ENCODE measurements at places on chromosomes 3 and 15. TPM values are rescaled to one million over a fixed set of nuclear protein-coding genes. Genes with fewer than 3 reads are reported as not detected.

DNA sequence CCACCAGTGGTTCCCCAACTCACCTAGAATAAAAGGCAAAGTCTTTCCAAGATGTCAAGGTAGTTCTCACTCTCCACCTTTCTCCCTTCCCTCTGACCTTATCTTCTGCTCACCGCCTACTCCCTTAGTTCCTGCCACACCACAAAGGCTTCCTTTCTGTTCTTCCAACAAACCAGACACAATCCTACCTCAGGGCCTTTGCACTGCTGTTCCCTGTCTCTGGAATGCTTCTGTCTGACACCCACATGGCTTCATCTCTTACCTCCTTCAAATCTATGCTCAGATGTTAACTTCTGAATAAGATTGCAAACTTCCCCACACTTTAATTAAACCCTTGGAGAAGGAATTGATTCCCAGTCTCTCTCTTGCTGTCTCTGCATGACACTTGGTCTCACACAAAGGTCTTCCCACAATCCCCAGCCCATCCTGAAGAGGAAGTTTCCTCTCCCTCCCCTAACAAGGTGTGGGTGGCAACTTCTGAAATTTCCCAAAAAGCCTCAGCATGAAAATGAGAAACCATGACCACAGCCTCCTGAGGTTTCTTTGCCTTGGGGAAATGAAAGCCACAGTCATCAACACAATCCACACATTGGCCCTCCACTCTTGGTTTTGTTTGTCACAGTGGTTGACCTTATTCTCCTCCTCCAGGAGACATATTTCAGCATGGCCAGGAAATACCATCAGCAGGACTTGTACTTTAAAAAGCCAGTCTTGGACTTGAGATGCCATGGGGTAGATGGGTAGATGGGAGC lies 3.0 kb upstream of the RYK start:
- no peak for DNase-seq
- no peaks in the 10 kb centered on the region for H3K27me3 ChIP-seq
- no peak overlapping the region for H3K4me3 ChIP-seq
- no peak overlapping the region for H3K27ac ChIP-seq
- peaks cover 9% of the 10 kb centered on the region for H3K4me1 ChIP-seq
- H3K36me3 ChIP-seq, result no peaks in the 10 kb centered on the region

- H3K27me3 ChIP-seq, result no peaks in the 10 kb centered on the region
- H3K4me3 ChIP-seq, result no peak overlapping the region
Measured at GRCh38 chr3:45020534-45020933, 5.6 kb upstream of the CLEC3B start.

DNA sequence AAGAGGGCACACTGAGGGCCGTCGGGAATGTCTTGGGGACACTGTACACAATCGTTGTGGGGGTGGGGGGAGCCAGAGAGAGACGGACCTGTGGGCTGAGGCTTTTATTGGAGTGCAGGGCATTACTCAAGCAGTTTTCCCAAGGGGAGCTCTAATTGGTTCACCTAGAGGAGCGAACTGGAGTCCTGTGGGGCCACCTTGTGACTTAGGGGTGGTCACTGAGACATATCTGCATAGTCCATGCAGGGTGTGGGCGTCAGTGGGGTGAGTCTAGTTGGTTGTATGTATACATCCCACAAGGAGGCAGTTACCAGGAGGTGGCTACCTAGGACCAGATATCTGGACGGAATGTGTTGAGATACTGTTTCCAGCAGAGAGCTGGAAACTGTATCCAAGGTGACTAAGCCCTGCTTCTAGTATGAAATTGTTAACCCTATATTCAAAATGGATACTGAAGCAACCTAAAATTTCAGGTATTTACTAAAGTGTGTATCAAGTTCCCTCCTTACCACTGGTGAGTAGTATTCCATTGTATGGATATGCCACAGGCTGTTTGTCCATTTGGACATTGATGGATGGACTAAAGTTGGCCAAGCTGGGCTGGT lies 2.6 kb upstream of the PIGZ start:
- no peak overlapping the region for H3K4me3 ChIP-seq
- peaks cover 3% of the 10 kb centered on the region for H3K4me1 ChIP-seq
- no peak overlapping the region for H3K27ac ChIP-seq

- peaks cover 10% of the 10 kb centered on the region for H3K36me3 ChIP-seq
- no peak overlapping the region for H3K4me3 ChIP-seq
- H3K4me1 ChIP-seq, result peaks cover 7% of the 10 kb centered on the region
- H3K27me3 ChIP-seq, result no peaks in the 10 kb centered on the region
- no peak overlapping the region for H3K27ac ChIP-seq
- no peak for DNase-seq
Measured at GRCh38 chr3:9787714-9788113, 4.6 kb downstream of the TADA3 start.

DNA sequence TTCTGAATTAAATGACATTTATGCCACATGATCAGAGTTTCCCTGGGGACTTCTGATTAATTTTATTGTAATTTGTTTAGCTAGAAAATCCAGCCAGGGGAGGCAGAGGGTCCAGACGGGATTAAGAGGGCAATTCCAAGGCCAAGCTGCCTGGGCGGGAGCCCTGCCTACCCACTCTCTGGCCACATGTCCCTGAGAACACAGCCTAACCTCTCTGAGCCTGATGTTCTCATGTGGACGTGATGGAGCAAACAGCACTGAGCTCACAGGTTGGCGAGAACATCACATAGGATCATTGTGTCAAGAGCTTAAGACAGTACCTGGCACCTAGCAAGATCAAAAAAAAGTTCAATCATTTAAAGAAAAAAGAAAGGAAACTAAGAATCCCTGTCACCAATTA lies 1.0 kb downstream of the LRRC2 start:
- H3K27ac ChIP-seq, result no peak overlapping the region
- no peak overlapping the region for H3K4me3 ChIP-seq
- H3K27me3 ChIP-seq, result peaks cover 2% of the 10 kb centered on the region
- no peaks in the 10 kb centered on the region for H3K36me3 ChIP-seq
- no peak for DNase-seq

DNA sequence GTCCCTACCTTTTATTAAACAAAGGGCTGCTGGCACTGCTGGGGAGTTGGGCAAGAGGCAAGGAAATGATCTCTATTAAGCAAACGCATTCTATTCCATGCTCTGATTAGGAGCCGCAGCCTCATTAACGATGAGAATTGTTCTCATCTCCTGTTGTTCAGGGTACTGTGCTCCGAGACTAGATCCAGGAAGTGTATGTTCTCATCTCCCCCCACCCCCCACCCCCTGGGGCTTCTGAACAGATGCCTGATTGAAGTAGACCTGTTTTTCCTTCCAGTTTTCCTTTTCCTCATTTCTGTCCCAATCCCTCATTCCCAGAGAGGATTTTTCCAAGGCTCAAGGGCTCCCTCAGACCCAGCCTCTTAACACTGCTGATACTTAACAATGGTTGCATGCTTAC lies 81.6 kb upstream of the FEZF2 start:
- DNase-seq, result no peak
- H3K4me3 ChIP-seq, result no peak overlapping the region

GRCh38 chr3:36560685-36561084 lies 180.4 kb downstream of the STAC start:
- no peaks in the 10 kb centered on the region for H3K27me3 ChIP-seq
- DNase-seq, result no peak
- no peaks in the 10 kb centered on the region for H3K36me3 ChIP-seq

DNA sequence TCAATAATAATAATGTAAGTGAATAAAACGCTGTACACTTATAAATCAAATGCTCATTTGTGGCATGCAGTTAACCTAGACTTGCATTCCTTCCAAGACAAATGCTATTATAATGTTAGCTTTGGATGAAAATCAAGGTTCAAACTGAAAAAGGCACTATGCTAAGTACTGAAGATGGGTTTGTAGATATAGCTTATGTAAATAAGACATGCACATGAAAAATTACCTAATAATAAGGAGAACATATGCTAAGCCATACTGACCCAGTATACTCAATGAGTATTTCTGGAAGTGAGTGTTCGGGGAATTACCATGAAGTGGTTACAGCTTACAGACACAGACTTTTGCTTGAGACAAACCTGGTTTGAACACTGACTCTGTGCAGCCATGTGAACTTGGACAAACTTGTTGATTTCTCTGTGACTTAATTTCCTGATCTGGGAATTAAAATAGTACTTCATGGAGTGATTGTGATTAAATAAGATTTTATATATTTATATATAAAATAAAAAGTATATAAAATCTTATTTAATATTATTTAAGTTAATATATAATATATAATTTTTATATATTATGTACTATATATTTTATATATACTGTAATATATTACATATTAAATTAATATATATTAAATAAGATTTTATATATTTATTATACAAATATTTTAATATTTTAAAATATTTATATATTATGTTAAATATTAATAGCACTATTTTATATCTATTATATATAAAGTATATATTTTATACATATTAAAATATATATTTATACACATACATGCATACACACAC lies 159.2 kb downstream of the ZPLD1 start:
- DNase-seq, result no peak
- no peak overlapping the region for H3K4me3 ChIP-seq
- no peak overlapping the region for H3K27ac ChIP-seq
- no peaks in the 10 kb centered on the region for H3K36me3 ChIP-seq
- no peaks in the 10 kb centered on the region for H3K27me3 ChIP-seq

The EAF1 gene
- total RNA-seq, result 15.8 TPM

The C3orf33 gene
- total RNA-seq, result 0.59 TPM

The IL17RB gene
- 2.2 TPM for total RNA-seq

The ZCWPW2 gene
- not detected for total RNA-seq

The CEP63 gene
- 25.9 TPM for total RNA-seq

The NR1I2 gene
- total RNA-seq, result 0.90 TPM

The IL20RB gene
- 0.58 TPM for total RNA-seq
